ENCODE measurements at places on chromosomes 11 and 22. TPM values are rescaled to one million over a fixed set of nuclear protein-coding genes. Genes with fewer than 3 reads are reported as not detected.

- DNase-seq, result no peak
Measured at GRCh38 chr11:81444297-81444696, 1289.4 kb downstream of the FAM181B start.

DNA sequence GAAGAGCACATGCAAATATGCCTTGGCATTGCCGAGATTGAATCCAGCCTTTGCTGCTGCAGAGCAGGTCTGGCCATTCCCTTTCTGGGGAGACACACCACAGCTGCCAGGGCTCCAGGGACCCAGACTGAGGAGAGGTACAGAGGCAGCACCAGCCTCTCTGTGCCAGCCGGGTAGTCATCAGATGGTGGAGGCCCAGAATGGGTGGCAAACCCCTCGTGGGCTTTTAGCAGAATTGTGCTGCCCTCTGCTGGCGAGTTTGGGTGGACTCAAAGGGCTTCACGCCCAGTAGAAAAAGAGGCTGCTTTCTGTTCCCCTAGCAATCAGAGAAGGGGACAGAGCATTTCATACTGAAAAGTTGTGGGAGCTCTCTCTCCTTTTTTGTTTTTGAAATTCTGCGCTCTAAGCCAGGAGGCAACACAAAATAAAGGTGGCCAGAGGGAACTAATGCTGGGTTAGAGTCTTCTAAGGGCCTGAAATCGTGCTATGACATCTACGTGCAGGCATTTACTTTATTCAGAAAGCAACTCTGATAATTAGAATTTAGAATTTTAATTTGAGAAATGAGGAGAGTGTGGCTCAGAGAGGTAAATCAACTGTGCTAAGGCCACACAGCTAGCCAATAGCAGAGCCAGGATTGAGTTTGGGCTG, 158.8 kb upstream of the NAV2 start:
- peak; percentile 88 for DNase-seq

Gene CFL1
- total RNA-seq, result 1,308 TPM

Gene INS
- total RNA-seq, result not detected

Gene KCNK7
- 1.6 TPM for total RNA-seq

All from transverse colon (tissue), 4 donors.